ENCODE measurements at places on chromosomes 3 and 15. TPM values are rescaled to one million over a fixed set of nuclear protein-coding genes. Genes with fewer than 3 reads are reported as not detected.

The SPG11 gene
- 28.1 TPM for total RNA-seq

The TBC1D5 gene
- 33.3 TPM for total RNA-seq

The KLHL6 gene
- total RNA-seq: not detected

The AADACL2 gene
- total RNA-seq: not detected

The TRH gene
- not detected for total RNA-seq

The BBX gene
- 35.1 TPM for total RNA-seq

The DNAH1 gene
- 0.50 TPM for total RNA-seq

The ANKRD63 gene
- not detected for total RNA-seq
